Activated T-helper 1 cell treated with Interleukin-2 at 50 U/mL for 16 hours (primary cell): ENCODE measurements at places on chromosomes 5 and 9.
A peak's percentile ranks its signal among the peaks of the same experiment; 100 is the strongest.

- no peak for DNase-seq
Observed at GRCh38 chr9:6827439-6828145, 69.8 kb downstream of the KDM4C start.

- DNase-seq, result peak; percentile 78
Observed at GRCh38 chr9:128218518-128219389, 15.6 kb downstream of the DNM1 start.

DNA sequence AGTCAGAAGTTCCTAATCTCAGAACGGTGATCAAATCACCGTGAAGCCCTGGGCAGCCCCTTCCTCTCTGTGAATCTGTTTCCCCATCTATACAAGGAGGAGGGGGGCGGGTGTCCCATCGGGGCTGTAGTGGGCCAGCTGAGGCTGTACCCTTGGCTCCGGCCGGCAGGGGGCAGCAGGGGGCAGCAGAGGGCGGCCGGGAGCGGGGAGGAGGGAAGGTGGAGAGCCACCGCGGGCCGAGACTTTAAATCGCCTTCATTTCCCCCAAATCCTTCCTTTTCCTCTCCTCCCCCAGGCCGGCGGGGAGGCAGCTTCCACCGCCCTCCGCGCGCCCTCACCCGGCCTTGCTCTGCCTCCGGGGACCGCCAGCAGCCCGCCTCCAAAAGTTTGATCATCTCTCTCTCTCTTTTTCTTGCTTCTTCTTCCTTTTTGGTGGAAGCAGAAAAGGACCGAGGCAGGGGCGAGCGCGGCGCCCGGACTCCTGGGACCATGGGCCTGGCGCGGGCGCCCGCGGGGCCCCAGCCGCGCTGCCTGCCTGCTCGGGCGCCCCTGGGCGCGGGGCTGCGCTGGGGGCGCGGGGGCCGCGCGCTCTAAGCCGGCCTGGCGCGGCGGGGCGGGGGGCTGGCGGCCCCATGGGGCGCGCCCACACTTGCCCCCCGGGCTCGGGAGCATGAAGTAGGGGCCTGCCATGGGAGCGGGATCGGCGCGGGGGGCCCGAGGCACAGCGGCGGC is at the start of gene COL27A1:
Gene COL27A1, plus strand, starts transcription at position 275 of the 732 bp plus-strand sequence. Its CDS starts 414 bp downstream, at position 689.
- peak; percentile 55 for DNase-seq

- no peak for DNase-seq
Observed at GRCh38 chr5:56637321-56637920, 177.9 kb upstream of the MAP3K1 start.

- no peak for DNase-seq
Observed at GRCh38 chr5:55363856-55364255, 56.1 kb downstream of the MTREX start.

GRCh38 chr5:133742431-133742988 is 130.2 kb upstream of the FSTL4 start:
- DNase-seq, result no peak

DNA sequence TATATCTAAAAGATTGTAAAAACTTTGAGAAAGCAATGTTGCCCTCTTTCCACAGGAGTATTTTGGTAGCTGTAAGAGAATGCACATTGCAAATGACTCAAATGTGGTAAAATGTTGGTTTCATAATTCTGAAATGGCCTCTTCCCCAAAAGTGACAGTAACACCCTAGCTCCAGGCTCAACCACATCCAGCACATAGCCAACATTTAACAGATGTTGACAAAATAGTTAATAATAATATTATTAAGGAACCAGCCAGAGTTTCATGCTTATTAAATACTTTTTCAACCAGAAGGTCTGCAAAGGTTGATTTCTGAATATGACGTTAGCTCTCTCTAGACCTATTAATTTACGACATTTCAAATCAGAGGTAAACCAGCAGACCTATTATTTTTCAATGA is 1.3 kb downstream of the ANXA1 start:
- no peak for DNase-seq

- no peak for DNase-seq
Observed at GRCh38 chr9:132646726-132647125, 23.1 kb downstream of the DDX31 start.

DNA sequence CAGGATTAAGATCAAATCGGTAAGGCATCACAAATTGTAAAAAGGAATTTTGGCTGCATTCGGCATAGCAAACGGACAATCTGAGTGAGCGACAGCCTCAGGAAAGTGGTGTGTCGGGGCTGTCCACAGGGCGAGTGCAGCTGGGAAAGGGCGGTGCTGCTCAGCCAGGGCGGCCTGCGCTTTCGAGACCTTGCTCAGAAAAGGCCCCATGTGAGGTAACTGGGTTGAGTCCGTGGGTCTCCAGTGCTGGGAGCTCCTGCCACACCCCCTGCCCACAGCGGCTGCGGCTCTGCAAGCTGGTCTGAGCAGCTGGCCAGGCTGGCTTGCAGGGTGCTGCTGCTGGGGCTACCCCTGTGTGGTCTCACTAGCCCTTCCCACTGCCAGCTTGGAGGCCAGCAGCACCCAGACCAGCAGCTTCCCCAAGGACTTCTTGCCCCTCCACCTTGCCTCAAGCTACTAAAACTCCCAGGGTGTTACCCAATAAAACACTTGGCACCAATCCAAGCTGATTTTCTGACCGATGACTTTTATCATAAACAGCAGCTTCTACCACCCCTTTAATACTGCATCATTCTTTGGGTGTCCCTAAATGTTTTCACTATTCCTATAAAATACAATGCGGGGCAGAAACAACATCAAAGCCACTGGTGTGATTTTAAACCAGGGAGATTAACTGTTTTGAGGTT is 6.2 kb downstream of the SURF2 start:
- no peak for DNase-seq

DNA sequence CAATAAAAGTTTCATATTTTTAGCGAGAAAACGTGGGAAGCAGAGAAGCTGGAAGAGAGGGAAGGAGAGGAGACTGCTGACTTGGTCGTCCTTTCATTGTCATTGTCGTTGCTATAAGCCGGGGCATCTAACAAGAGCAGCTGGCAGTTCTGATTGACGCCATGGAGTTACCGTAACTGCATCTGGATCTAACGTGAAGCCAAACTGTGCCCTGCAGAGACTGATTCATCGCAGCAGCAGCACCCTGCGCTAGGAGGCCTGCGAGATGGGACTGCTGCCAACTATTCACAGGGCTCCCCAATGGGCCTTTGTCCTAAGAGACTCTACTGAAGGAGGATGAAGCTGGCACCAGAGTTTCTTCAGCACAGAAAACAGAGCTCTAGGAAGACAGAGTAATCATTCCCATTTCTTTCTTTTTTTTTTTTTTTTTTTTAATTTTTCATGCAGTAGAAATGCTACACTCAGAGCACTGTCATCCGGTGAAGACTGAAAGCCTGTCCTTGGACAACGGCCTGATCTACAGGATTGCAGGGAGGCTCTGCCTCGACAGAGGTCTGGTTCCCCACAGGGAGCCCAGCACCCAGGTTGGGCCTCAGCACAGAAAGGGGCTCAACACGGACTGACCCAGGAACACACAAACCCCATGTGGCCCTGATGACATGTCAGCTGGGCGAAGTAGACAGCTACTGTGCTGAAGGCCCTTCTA is 47.8 kb downstream of the RETREG1 start:
- DNase-seq, result no peak

- DNase-seq, result no peak
Observed at GRCh38 chr9:2802494-2802921, 41.4 kb downstream of the PUM3 start.
